ENCODE measurements at places on chromosomes 13 and 19.

- DNase-seq = no peak
Observed at GRCh38 chr13:25890671-25891212, 161.1 kb downstream of the SHISA2 start.

DNA sequence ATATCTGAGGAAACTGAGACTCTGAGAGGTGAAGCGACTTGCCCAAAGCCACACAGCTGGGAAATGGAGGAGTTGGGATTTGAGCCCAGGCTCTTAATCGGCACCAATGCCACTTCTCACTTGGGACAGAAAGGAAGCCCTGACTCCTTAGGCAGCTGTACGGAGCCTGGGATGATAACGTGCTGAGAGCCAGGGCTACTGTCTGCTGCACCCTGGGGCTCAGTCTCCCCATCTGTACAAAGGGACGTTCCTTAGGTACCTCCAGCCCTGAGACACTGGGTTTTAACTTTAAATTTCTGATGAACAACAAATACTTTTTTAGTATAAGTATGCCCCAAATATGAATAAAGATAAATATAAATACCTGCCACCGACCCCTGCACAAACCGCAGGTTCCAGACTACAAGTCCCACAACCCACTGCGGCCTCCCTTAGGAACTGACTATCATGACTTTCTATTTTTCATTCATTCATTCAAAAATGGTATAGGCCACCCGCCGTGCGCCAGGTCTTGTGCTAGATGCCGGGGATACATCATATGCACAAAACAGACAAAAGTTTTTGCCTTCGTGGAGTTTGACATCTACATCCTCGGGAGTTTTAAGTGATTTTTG, 776 bp upstream of the NCLN start:
- peak; percentile 73 for DNase-seq

DNA sequence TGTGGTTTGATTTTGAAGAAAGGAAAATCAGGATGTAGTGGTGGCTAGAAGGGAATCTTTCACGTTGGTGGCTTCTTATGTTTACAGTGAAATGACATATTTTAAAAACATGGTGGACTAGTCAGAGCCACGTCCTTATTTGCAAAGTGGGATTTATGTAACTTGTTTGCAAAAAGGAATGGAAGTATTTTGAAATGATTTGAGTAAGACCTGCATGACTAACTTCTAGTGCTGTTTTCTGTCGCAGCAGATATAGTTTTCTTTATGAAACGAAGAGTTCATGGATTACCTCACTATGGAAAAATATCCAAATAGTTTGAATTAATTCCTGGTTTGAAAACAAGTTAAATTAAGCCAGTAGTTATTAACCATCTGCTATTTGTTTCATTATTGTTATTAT, 476.5 kb downstream of the MYO16 start:
- DNase-seq = no peak

DNA sequence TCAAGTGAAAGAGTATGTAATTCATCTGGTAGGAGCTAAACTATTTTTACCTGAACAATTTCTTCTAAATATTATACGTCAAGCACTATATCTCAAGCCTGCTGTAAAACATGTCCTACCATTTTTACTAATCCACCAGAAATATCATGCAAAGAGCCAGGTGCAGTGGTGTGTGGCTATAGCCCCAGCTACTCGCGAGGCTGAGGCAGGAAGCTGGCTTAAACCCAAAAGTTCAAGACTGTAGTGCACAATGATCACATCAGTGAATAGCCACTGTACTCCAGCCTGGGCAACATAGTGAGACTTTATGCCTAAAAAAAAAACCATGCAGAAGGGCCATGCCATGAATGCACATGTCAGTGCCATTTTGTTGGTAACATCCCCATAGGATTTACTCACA, 20.7 kb upstream of the CLN5 start:
- no peak for DNase-seq

- DNase-seq = no peak
Observed at GRCh38 chr13:110949628-110950027, 34.8 kb upstream of the ANKRD10 start.

GRCh38 chr13:90187478-90188350, 1159.8 kb upstream of the MIR17HG start:
- DNase-seq = no peak

GRCh38 chr13:64505336-64505910, 2724.7 kb downstream of the PCDH9 start:
- DNase-seq = no peak

DNA sequence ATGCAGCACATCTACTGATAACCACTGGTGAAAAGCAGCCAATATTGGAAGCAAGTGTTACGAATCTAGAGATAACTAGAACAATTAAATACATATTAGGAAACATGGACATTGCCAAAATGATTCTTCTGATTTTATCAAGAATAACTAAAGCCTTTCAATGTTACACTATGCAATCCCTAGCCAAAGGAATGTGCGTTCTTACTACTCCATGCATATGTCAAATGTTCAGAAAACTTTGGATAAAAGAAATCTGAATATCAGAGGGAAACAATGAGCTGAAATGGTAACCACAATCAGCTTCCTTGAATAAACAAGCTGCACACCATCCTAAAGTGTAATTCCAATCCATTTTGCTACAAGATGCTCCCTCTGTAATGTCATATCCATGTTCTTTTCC, 951 bp upstream of the POSTN start:
- DNase-seq = no peak

- DNase-seq = no peak
Observed at GRCh38 chr19:19570571-19570970, 32.5 kb downstream of the CILP2 start.

DNA sequence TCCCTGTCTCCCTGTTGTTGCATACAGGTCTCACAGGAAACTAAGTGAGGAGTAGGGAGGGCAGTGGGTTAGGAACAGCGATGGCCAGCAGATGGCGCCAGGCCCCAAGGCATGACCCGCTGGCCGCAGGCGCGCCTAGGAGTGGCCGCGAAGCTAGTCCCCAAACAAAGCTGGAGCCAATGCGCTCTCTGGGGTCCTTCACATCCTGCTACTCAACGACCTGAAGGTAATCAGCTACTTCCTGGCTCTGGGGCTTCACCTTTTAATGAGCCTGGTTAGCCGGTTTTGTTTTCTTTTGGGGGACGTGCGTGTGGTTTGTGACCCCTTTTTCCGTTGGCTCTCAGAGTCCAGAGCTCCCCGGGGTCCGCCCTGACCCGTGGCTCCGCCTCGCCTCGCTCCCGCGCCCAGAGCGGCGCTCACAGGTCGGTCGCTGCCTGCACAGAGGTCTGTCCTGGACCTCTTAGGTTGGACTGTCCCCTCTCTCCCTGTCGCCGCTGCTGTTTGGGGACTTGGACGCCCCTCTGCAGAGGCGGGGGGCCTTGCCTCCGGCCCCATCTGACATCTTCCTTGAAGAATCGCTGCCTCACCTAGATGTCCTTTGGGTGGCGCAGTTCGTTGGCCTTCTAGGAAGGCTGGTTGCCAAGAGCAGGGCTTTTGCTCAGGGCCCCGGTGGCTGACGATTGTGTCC, 62.2 kb upstream of the GTF3A start:
- peak; percentile 81 for DNase-seq

DNA sequence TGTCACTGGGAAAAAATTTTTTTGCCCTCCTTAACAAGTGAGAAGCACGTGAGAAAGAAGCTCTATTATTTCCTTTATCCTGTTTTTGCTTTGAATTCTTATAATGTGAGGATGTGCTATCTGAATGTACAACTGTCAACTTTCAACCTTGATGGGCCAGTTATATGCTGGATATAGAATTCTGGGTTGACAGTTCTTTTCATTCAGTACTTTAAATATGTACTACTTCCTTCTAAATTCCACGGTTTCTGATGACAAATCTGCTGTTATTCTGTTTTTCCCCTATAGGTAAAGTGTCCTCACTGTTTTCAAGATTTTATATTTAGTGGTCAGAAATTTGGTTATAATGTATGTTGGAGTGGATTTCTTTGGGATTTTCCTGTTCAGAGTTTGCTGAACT, 29.9 kb downstream of the ZDHHC20 start:
- DNase-seq = no peak

GRCh38 chr13:46039411-46040182, 12.9 kb downstream of the ZC3H13 start:
- no peak for DNase-seq

- no peak for DNase-seq
Observed at GRCh38 chr19:46546194-46546896, 50.7 kb upstream of the PNMA8B start.

DNA sequence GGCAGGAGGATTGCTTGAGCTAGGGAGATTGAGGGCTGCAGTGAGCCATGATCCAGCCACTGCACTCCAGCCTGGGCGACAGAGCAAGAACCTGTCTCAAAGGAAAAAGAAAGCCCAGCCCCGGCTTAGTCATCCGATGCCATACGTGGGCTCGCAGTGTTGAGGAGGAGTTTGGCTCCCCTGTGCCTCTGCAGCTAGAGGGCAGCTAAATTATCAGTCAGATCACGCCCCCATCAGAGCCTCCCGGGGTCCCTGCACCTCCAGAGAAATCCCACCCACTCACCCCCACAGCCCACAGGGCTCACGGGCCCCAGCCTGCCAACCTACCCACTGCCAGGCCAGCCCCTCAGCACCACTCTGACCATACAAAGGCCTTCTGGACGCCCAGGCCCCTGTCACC, 27.6 kb downstream of the MAU2 start:
- DNase-seq = no peak

DNA sequence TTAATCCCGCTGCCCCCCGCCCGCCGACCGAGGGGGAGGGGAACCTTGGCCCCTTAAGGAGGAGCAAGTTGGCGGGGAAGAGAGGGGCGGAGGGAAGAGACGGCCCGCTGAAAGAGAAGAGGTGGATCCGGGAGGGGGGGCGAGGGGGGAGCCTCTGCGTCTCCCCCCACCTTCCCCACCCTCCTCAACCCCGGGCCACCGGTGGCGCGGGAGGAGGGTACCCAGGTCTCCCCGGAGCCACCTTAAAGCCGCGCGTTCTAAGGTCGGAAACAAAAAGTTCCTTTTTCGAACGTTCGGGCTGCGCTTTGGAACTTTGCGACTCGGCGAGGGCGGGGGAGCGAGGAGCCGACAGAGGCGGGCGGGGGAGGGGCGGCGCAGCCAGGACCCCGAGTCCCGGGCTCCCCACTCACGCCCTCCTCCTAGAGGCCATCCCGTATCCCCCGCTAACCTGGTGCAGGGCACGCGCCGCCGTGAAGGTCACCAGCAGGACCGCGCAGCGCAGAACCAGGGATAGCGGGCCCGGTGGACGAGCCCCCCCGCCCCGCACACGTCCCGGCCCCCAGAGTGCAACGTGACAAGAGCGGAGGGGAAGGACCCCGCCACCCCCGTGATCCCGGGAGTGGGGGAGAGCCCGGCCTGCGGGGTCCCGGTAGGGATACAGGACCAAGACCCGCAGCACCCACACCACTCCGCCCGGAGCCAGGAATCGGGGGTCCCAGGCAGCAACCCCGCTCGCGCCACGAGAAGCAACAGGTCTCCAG, 659 bp downstream of the ERF start:
- peak; percentile 81 for DNase-seq

DNA sequence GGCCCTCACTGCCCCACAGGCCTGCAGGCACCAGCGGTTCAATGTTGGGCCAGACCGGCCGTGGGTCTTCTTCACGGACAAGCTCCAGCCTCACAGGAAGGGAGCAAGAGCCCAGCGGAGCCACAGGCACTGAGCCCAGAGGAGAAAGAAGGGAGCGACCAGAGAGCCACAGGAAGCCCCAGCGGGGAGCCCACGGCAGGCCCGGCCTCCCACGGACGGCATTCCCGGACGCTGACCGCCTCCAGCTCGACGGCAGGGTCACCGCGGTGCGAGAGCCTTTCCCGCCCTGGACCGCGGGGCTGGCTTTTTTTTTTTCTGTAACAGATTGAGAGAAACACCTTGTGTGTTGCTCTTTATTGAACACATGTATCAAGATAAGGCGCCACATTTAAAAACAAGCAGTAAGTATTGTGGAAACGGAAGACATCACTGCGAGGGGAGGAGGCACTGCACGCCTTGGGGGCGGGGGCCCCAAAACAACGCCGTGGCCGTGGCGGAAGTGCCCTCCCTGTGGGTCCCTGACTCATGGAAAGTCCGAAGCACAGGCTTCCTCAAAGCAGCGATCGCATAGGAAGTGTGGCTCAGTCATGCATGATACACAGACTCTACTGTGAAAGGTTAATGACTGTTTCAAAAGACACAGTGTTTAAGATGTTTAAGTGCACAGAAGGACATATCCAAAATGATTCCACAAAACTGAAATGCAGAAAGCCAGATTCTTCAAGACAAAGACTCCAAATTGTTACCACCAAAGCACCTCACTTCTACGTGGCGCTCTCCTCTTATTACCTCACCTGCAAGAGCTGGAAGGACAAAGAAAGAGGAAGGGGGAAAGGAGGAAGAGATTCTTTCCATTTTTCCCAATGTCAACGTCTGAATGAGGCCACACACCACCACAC, 3.5 kb downstream of the RASA3 start:
- peak; percentile 94 for DNase-seq

DNA sequence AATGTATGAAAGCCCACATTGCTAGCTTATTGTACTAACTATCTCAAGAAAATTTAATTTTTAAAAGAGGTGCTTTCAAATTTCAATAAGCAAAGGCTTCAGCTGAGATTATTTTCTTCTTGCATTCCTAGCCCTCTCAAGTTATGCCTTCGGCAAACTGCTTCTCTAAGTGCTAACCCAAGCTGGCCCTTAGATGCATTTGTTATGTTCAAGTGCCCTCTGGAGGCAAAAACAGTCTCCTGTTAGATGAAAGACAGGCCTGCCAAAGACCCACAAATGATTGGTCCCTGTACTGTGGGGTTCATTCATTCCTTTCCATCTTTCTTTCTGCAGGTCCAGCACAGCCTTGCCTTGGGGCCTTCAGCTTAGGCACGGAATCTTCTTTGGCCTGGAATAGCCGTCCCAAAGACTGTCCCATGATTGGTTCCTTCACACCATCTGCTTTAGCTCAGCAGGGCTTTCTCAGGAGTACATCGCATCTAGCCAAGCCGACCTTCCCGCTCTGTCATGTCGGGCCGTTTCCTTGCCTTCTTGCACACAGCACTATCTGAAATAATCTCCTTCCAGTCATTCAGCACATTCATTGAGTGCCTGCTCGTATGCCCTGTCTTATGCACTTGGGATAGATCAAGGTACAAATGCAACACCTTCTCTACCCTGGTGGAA, 26.4 kb upstream of the TPTE2 start:
- peak; percentile 40 for DNase-seq

DNA sequence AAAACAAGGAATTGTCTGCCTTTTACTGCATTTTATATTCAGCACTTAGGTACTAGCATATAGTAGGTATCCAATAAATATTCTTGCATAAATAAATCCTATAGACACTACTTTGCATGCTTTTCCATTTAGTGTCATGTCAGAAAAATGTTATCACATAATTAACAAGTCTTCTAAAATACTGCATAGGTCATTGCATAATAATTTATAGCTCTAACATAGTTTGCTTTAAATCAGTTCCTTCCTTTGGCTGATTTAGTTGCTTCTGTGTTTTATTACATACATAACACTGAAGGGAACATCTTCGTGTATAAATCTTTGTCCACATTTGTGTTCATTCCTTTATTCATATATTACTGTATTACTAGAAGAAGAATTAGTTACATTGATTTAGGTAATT, 36.2 kb downstream of the WASF3 start:
- DNase-seq = no peak

- DNase-seq = no peak
Observed at GRCh38 chr19:38441657-38442348, 8.3 kb downstream of the RYR1 start.
